Activated CD4-positive, alpha-beta T cell treated with anti-CD3 and anti-CD28 coated beads, Interleukin-2, amount 10 ng/mL, durations not matched to agents 24 days and 14 days (primary cell): ENCODE measurements at places on chromosomes 1 and 21. TPM values are rescaled to one million over a fixed set of nuclear protein-coding genes. Genes with fewer than 3 reads are reported as not detected.
A peak's percentile ranks its signal among the peaks of the same experiment; 100 is the strongest.

The RAB3GAP2 gene
- total RNA-seq: 55.0 and 60.0 TPM in 2 replicates

The CR1L gene
- not detected in 2 replicates for total RNA-seq

The GNG12 gene
- total RNA-seq: 0.05 TPM in 2 replicates

The CELSR2 gene
- total RNA-seq: 3.8 and 4.1 TPM in 2 replicates

The TMEM81 gene
- 3.6 and 3.7 TPM in 2 replicates for total RNA-seq

DNA sequence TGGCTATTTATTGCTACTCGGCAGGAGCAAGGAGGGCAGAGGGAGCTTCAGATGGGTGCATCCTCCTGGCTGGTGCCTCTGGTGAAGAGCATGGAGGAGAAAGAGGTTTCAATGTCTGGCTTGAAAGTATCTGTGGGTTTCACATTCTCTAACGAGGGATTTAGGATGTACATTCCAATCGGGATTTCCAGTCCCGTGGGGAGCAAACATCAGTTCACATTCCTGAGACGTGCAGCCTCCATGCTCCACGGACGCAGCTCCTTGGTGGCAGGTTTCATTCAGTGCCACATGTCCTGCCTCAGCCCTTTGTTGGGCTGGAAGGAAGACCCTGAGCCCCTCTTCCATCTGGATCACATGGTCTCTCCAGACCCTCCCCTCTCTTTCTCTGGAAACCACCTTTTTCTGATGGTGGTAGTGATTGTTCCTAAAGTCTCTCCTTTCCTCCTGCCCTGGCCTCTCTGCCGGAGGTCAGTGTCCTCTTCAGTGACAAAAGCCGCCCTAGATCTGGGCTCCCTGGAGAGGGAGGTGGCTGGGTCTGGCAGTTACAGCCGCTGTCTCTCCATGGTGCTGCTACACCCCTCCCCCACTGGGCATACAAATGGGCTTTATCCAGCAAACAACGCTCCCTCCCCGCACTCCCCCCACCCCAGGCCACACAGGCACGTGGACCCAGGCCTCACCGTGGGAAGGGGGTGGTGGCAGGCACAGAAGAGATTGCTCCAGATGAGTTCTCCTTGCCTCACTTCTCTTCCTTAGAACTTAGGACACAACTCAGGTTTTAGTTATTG is 826 bp upstream of the CA14 start:
- no peak for DNase-seq
- peaks cover 52% of the 10 kb centered on the region for H3K27me3 ChIP-seq
- peaks cover 18% of the 10 kb centered on the region for H3K4me1 ChIP-seq
- H3K36me3 ChIP-seq: no peaks in the 10 kb centered on the region

DNA sequence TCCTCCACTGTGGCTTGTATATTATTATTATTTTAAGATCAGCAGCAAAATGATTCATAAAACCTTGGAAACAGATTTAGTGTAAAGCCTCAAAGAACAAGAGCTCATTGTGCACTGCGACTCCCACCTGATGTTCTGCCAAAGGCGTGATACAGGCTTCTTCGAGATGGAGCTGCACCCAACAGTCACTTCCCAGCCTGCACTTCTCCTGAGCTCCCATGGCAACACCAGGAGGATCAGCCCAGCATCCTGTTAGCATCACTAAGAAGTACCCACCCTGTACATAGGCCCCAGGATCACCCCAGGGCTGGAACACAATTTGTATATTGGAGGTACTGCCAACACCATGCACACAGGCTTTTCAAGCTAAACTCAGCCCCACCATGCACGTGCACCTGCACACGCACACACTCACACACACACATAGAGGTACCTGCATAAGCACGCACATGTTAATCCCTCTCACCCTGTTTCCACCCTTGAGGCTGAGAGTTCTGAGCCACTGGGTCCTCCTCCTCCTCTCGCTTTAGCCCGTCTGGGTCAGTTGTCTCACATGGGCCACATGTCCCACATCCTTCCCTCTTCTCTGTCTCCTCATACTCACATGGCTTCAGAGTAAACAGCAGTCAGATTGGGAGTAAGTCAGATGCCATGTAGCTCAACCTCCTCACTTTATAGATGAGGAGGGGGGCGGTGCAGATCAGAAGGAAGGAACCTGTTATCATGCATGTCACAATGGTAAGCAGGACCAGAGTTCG is 281.9 kb upstream of the POU3F1 start:
- H3K4me3 ChIP-seq: no peak overlapping the region
- peaks cover 6% of the 10 kb centered on the region for H3K27me3 ChIP-seq
- H3K36me3 ChIP-seq: no peaks in the 10 kb centered on the region
- no peak overlapping the region for H3K27ac ChIP-seq

DNA sequence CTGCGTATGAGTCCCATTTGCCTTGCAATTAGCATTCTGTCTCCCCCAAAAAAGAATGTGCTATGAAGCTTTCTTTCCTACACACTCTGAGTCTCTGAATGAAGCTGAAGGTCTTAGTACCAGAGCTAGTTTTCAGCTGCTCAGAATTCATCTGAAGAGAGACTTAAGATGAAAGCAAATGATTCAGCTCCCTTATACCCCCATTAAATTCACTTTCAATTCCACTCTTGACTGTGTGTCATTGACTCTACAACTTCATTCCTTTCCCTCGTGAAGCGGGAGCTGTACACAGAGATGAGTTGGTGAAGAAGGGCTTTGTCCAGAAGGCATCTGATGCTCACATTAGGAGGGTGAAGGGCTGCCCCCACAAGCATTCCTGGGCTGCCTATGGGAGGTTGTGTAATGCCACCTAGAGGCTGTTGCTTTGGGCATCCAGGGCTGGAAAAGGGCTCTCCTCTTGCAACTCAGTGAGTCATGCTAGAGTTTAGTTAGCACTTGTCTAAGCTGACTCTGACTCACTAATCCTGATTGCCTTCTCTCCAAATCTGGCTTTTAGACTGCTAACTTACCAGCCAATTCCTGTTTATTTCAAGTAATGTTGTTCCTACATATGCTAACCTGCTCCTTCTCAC is 1.8 kb downstream of the SPRR1B start:
- H3K4me1 ChIP-seq: no peaks in the 10 kb centered on the region
- H3K4me3 ChIP-seq: no peak overlapping the region
- H3K36me3 ChIP-seq: no peaks in the 10 kb centered on the region

DNA sequence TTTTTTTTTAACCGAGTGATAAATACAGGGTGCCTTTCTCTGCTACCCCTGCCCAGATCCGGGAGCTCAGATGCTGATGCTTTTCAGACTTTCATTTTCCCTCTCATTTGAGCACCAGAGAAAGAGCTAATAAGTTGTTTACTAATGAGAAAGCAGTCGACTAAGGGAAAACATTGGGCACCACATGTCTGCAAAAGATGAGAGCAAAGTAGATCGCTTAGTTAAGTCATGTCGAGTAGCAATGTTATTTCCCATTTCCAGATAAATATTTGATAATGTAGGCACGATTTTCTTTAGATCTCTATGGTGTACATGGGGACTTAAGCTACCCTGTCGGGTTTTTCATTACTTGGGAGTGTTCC is 1.2 kb downstream of the PKN2 start:
- peak overlapping the region; percentile 95 for H3K27ac ChIP-seq
- H3K27me3 ChIP-seq: no peaks in the 10 kb centered on the region
- H3K36me3 ChIP-seq: peaks cover 3% of the 10 kb centered on the region
- peaks cover 26% of the 10 kb centered on the region for H3K4me1 ChIP-seq

DNA sequence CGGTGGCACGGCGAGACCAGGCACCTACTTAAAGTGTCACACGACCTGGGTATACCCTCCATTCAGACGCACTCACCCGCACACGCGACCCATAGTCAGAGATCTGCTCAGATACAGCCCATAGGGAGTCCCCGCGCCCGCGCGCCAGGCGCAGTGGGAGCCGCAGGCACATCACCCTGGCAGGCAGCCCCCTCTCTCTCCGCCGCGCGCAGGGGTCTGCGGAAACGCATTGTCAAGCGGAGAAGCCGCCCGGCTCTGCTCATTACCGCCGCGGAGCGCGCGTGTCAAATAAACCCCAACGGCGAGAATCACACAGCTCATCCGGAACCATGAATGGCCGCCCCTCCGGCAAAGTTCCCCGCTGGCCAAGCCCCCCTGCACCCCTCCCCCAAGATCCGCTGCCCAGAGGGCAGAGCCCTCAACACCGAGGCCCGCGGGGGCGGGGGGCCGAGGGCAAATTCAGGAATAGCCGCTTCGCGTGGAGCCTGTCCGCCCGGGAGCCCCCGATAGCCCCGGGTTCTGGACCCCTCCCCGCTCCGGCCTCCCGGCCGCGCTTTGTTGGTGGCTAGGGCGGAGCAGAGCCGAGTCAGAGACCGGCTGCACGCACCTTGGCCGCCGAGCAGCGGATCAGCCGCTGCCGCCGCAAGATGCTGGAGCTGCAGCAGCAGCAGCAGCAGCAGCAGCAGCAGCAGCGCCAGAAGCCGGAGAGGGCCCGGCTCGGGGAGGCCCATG is 522 bp downstream of the LRP8 start:
- peak overlapping the region; percentile 99 for H3K4me3 ChIP-seq
- H3K27me3 ChIP-seq: no peaks in the 10 kb centered on the region
- peaks cover 32% of the 10 kb centered on the region for H3K36me3 ChIP-seq
- peak; percentile 89 for DNase-seq

- no peak for DNase-seq
- no peaks in the 10 kb centered on the region for H3K36me3 ChIP-seq
- H3K4me3 ChIP-seq: no peak overlapping the region
- H3K4me1 ChIP-seq: no peaks in the 10 kb centered on the region
- no peaks in the 10 kb centered on the region for H3K27me3 ChIP-seq
- no peak overlapping the region for H3K27ac ChIP-seq
Measured at GRCh38 chr1:221022331-221022730, 143.1 kb downstream of the HLX start.

GRCh38 chr1:201149400-201149799 is 4.9 kb downstream of the TMEM9 start:
- H3K27ac ChIP-seq: no peak overlapping the region
- peaks cover 8% of the 10 kb centered on the region for H3K4me1 ChIP-seq
- peaks cover 12% of the 10 kb centered on the region for H3K36me3 ChIP-seq
- DNase-seq: peak; percentile 63
- H3K4me3 ChIP-seq: no peak overlapping the region
